ENCODE measurements at places on chromosomes 1 and 21. TPM values are rescaled to one million over a fixed set of nuclear protein-coding genes. Genes with fewer than 3 reads are reported as not detected.
A peak's percentile ranks its signal among the peaks of the same experiment; 100 is the strongest.

Gene AGRN
- total RNA-seq, result 85.1 TPM

DNA sequence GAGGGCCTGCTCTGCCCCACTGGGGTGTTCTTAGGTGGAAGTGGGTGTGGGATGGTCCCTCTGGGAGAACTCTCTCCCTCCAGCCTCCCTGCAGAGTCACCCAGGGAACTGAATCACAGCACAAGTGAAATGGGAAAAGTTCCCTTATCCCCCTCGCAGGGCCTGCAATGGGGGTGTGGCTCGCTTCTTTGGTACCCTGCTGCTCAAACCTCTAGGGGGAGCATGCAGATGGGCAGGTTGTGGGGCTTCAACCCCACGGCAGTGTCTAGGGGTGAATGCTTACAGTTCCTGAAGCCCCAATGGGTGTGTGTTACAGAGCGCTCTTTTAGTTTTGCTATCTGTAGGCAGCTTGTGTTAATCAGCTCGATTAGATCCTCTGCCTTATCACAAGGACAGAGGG is 59.0 kb upstream of the TINAGL1 start:
- DNase-seq, result no peak

- DNase-seq, result peak; percentile 29
Measured at GRCh38 chr1:1272341-1273208, 1.1 kb downstream of the UBE2J2 start.

Gene MEGF6
- 24.9 TPM for total RNA-seq

DNA sequence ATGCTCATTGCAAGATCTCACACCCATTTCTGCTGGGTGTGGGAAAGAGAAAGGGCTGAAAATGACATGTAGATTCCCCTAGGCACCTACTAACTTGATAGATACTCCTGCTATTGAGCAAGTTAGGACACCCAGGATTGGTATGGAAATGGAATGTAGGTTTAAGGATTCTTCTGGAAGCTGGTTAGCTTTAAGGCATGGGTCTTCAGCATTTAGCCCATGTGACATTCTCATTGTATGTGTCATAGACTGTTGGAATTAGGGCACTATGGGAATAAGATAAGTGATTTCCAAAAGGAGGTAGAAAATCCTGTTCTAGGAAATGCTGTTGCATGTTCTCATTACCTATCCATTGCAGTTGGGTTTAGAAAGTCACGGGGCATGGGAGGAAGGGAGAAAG is 76.2 kb downstream of the DISC1 start:
- no peak for DNase-seq

DNA sequence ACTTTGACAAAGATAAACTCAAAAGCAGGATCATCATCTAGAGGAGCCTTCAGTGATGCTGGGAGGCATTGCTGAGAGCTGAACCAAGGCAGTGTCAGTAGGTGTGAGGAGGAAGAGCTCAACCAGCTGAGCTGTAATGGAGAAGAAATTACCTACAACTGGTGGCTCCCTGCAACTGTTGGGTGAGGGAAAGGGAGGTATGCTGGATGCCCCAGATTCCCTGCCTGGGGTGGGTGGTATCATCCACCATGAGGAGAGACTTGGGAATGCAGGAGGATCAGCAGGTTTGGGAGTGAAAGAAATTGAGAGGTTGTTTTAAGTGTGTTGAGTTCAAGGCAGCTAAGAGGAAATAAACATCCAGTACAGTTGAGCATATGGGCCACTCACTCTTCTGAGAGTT is 199.8 kb downstream of the DNM3 start:
- DNase-seq, result no peak

DNA sequence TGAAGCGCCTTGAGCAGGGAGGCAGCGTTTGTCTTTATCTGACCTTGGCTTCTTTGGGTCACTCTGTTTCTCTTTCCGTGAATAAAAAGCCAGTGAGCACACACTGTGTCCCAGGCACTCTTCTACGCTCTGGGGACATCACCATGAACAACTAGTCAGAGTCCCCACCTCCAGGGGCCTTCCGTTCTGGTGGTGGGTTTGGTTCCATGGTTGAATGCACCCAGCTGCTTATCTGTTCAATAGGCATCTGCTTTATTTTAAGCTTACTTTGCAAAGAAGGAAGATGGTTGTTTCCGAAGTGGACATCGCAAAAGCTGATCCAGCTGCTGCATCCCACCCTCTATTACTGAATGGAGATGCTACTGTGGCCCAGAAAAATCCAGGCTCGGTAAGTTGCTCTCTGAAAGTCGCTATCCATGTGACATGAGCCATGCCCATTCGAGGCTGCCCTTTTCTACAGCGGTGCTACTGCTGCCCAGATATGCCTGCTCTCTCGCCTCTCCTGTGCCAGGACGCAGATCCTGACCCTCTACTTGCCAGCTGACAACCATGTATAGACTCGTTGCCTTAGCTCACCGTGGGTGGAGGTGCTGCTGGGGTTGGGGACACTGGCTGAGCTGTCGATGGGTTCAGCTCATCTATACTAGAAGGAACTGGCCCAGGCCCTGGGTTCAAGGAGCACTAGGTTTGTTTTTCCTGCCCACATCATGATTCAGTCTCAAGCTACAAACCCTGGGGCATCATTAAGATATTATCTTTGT is 5.9 kb downstream of the MX1 start:
- no peak for DNase-seq

GRCh38 chr1:232486454-232487207 is 143.3 kb downstream of the SIPA1L2 start:
- DNase-seq, result no peak

- DNase-seq, result peak; percentile 20
Measured at GRCh38 chr1:23718482-23718881, 24.8 kb upstream of the ELOA start.

GRCh38 chr1:203306965-203307541 is 1.7 kb downstream of the BTG2 start:
- peak; percentile 63 for DNase-seq

Gene ZNF683
- not detected for total RNA-seq

Gene FCGR2B
- 1.3 TPM for total RNA-seq

DNA sequence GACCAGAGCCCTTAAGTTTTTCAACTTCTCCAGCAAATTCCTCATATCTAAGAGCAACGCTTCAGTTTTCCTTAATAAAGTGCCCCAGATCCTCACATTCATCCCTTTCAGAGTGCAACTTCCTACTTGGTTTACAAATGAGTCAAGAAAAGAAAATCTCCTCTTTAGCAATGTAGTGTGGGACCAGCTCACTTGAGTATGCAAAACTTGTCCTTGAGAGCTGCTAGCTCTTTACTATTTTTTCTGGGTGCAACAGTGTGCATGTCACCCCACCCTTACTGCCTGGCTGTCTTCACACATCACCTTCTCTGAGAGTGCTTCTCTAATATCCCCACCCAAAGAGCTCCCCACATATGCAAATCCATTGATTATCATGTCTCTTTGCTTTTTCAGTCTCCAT is 203.1 kb upstream of the CAMK1G start:
- DNase-seq, result no peak

Gene GJC2
- 0.33 TPM for total RNA-seq

GRCh38 chr1:12387641-12388040 is 157.8 kb downstream of the VPS13D start:
- no peak for DNase-seq

DNA sequence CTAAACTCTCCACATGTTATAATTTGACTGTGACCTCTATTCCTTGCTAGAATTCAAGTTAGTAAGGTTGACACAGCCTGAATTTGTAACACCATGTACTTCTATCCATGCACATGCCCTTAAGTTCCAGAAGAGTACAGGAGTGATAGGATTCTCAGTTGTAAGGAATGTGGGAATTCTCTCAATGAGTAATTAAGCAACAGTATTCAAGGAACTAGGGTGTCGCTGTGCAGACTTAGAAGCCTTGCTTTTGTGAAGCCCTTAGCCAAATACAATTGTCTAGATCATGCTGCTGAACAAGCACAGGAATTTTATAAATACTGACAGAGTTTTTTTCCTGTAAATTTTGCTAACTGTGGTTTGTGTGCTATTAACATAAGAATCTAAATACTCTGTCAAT is 276.3 kb upstream of the PTBP2 start:
- no peak for DNase-seq

- no peak for DNase-seq
Measured at GRCh38 chr1:100469578-100469977, 68.4 kb upstream of the GPR88 start.

DNA sequence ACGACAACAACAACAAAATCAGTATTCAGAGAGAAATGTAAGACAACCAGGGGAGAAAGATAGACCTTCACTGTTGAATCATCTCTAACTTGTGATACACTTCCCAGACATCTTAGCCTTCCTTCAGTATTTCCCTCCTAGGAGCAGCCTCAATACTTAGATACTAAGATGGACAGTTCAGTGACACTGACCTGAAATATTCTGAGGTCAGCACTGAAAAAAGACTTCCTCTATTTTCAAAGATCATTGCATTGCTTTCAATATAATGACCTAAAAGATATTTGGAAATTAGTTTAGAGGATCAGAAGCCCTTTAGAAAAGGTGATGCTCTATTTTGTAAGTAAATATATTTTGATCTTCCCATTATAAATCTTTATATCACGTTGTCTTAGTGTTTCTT is 101.0 kb downstream of the MRPL39 start:
- DNase-seq, result no peak

GRCh38 chr1:115454837-115455511 is 116.9 kb upstream of the NGF start:
- DNase-seq, result no peak

DNA sequence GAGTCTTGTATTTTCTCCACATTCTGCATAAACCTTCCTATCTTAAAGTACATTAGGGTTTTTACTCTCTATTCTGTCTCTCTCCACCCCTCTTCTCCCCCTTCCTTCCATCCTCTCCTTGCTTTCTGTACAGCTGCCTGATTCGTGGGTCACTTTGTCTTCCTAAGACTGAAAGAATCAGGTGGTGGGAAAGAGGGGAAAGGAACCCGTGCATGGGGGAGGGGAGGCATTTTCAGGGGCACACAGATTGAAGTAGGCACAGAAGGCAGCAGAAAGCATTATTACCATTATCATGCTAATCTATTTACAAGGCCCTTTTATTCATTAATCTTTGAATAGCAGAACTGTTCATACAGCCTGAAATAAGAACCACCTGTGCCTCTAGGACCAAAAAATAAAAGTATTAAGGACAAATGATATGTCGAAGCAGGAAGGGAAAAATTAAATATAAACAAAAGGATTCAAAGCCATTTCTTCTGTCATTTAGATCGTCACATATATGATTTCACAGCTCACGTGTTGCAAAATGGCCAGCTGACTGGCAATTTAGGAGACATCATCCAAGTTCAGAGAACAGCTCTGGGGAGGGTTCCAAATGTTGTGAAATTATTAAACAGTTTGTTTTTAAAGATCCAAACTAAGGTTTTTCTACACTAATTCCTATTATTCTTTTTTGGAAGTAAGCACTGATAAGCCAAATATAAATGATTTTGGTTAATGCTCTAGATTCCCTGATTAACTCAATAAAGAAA is 154.6 kb downstream of the PBX1 start:
- DNase-seq, result no peak

DNA sequence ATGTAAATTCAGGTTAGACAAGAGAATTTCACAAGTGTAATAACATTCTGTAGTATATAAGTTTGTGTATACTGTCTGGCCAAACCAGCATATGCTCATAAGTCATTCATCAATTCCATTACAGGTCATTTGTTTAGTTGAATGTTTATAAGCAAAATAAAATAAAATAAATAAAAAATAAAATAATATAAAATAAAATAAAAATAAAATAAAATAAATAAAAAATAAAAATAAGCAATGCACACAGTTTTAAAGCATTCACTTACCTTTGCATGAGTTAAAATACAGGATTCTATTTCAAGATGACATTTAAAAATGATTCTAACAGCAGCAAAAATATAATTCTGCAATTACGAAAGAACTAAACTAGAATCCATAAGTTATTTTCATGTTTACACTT is 9.9 kb downstream of the PODN start:
- DNase-seq, result no peak

DNA sequence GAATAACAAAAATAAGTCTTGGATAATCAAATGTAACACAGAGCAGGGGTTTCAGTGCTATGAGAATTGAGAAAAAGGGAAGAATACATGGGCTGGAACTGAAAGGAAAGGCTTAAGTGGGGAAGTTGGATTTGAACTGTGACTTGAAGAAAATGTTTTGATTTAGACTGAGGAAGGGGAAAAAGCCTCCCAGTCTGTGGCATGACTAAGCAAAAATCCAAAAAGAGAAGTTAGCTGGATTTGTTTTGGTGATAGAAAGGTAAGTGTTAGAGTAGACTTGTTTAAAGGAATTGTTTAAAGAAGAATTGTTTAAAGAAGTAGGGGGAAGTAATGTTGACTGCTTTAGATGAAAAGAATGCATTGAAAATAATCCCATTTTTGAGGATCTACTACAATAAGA is 46.0 kb downstream of the KCNK2 start:
- DNase-seq, result no peak

Gene PIGC
- total RNA-seq, result 18.4 TPM

- DNase-seq, result no peak
Measured at GRCh38 chr1:55947446-55947845, 631.9 kb downstream of the PLPP3 start.

GRCh38 chr1:33905241-33905640 is 41.4 kb downstream of the HMGB4 start:
- no peak for DNase-seq

DNA sequence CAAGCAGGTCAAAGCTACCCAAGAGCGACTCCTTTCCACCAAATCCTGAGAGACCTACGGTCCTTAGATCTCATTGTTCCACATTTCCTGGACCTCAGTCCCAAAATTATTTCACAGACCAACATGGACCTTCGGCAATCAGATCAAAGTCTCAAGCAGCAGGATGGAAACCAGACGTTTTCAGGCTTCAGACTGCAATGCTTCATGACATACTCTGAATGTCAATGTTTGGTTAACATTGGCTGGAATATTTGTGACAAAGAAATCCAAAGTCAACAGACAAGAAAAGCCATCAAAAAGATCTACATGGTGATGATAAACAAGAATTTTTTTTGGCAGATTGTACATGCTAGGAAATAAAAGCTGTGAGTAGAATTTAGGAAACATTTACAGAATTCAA is 1057.3 kb downstream of the ADGRL2 start:
- no peak for DNase-seq

Gene RPS8
- 1,413 TPM for total RNA-seq

Gene RASSF5
- total RNA-seq, result 21.5 TPM

- DNase-seq, result no peak
Measured at GRCh38 chr1:180616439-180616838, 15.4 kb upstream of the XPR1 start.

DNA sequence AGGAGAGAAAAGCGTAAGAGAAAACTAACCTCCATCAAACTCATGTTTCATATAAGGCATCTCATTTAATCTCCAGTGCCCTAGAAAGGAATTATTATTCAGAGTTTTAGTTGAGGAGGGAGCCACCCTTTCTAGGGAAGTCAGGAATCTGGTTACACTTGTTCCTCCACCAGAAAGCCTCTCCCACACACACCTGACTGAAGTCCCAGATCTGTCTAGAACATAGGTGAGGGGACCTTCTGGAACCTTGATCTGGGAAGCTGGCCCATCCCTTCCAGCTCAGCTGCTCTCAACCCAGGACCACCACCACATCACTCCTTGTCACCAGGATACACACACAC is 1.9 kb upstream of the DENND2D start:
- DNase-seq, result peak; percentile 28

Gene KRTAP13-2
- total RNA-seq, result not detected

Gene ILF2
- 57.7 TPM for total RNA-seq

GRCh38 chr1:102500758-102501157 is 504.0 kb upstream of the OLFM3 start:
- no peak for DNase-seq

Data from body of pancreas (tissue), 4 donors.